ENCODE measurements at places on chromosomes 2 and 18.

- DNase-seq: no peak
These were observed 296.1 kb downstream of the RND3 start for GRCh38 chr2:150191349-150191748.

- DNase-seq: no peak
These were observed 72.2 kb downstream of the TMEM18 start for GRCh38 chr2:604854-605524.

DNA sequence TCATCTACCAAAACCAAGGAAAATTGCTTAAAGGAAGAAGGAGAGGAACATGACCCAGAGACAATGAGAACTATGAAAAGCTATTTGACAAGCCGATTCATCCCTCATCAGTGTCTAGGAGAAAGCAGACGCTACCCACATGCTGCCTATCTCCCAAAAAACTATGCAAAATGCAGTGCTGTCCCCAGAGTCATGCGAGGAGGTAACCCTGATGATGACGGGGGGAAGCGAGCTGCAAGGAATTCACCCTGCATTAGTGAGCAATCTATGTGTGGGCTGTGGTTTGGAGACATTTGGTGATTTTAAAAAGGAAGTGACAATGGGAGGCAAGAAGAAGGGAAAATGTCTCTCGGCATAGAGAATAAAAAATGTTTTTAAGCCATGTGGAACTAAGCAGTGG lies 472.7 kb downstream of the CMPK2 start:
- DNase-seq: no peak

DNA sequence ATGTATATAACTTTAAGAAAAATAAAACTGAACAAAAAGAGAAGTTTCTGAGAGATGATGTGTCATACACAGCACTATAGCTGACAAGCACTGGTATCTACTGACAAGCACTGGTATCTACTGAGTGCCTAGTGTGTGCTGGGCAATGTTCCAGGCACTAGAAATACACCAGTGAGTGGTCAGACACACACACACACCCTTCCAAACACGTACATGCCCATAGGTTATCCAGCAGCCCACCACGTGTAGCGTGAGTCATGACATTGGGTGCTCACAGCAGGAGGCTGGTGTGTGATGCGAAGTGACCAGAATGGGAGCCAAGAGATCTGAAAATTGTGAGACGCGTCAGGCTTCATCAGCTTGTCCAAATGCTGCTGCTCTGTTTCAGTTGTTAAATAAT lies 12.2 kb upstream of the GNAL start:
- no peak for DNase-seq

DNA sequence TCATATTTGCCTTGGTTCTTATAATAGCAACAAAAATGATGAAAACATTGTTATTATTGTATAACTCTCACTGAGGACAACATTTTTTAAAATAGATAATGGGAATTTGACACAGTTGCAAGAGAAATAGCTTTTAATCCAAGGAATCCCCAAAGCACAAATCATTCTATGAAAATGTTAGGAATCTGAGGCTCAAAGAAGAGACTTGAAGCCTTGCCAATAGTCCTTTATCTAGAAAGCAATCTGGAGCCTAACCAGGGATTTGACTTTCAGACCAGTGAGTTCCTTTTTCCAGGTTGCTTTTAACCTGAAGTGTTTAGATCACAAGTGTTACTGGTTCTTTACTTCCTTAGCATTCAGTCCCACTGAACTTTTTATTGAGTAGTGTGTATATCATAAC lies 574.5 kb upstream of the ZEB2 start:
- no peak for DNase-seq

DNA sequence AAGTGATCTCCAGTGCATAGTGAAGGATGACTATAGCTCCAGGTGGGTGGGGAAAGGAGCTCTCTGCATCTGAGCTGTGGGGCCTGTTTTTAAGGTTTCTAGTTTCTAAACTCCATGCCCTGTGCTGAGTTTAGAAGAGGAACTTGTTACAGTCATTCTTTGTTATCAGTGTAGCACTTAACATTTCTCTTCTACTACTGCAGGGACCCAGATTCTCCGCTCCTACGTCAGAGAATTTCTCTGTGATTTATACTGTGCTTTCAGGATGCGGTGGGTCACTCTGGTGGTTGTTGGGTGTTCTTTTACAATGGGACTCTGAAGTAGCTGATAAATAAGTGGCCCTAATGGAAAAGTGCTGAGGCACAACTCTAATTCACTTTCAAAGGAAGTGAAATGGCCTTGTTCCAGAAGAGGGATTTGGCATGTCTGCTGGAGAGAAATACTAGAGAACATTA lies 122.0 kb downstream of the WDSUB1 start:
- DNase-seq: no peak

DNA sequence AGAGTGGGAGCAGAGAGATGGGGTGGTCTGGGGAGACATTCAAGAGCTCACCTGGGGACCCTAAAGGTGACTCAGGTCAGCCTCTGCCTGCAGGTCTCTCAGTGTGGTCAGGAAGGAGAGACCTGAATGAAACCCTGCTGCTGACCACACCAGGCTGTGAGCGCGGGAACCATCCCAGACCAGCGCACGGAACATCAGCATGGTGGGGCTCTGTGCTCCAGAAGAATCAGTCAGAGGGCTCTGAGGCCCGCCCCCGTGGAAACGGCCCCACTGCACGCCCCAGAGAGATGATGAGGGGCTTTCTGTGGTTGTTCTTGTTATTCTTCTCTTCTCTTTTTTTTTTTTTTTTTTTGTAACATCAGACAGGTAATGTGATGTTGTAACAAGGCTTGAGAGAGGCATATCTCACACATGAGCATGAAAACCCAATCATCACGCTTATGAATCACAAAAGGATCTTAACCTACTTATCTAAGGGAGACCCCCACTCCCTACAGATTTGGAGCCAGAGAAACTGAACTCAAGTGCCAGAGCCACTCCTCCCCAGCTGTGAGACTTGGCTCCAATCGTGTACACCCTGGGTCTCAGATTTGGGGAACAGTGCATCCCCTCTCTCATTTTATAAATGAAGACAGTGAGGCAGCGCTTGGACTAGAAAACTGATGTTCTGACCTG lies 302.2 kb downstream of the EIPR1 start:
- peak; percentile 63 for DNase-seq

- DNase-seq: peak; percentile 55
These were observed 184.9 kb downstream of the AFF3 start for GRCh38 chr2:99957332-99958133.

- no peak for DNase-seq
These were observed 19.3 kb downstream of the SOWAHC start for GRCh38 chr2:109633284-109633961.

DNA sequence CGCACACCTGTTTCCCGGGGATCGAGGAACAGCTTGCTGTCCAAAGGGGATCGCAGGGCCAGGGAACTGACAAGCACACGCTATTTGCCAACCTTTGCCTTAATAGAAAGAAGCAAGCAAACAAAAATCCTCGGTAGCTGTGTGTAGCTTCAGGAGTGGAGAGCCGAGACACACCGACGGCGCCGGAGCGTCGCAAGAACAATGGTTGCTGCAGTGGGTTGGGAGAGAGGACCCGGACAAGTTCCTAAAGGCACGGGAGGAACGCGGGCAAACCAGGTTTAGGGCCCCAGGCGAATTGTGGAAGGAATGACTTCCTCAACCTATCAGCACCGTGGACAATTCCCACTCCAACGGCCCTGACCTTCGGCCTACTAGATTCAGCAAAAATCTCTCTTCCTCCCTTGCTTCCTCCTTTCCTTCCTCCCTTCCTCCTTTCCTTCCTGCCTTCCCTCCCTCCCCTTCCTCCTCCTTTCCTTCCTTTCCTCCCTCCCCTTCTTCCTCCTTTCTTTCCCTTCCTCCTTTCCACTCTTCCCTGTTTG lies 4.9 kb upstream of the NEUROD1 start:
- no peak for DNase-seq

- peak; percentile 84 for DNase-seq
These were observed at the start of gene MTLN for GRCh38 chr2:110211938-110212858. MTLN (minus strand) TSS chr2:110212547; CDS start chr2:110212525, 22 bp downstream.

GRCh38 chr2:52083214-52083613 lies 1051.3 kb upstream of the NRXN1 start:
- DNase-seq: no peak

- DNase-seq: no peak
These were observed 434.9 kb upstream of the MYT1L start for GRCh38 chr2:2765839-2766495.

DNA sequence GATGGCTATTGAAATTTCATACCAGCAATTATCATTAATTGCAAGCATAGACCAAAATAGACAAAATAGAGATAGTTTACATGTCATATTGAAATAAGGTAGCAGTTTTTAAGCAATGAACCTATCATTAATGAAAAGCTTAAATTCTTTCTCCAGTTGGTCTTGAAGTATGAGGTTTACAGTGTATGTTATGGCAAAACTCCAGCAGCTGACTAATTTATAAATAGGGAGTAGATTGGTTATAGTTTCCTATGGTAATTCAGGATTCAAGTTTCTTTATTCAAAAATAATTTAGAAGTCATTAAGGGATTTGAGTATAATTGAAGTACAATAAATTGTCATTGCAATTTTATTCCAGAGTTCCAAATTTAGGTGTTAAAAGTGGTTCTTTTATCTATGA lies 69.6 kb upstream of the COL5A2 start:
- no peak for DNase-seq

DNA sequence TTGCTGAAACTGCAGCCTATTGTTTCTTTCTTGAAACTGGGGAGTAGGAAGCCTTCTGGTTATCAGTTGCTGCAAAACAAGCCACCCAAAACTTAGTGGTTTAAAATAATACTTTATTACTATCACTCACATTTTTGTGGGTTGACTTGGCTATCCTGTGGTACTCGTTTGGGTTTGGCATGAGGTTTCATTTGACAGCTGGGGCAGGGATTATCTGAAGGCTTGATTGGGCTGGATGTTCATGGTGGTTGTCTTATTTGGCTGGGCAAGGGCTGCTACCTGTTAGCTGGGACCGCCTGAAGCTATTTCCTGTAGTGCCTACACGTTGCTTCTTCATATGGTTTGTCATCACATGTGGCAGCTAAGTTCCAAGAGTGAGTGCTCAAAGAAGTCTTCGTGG lies 122.3 kb downstream of the PLCL1 start:
- no peak for DNase-seq

DNA sequence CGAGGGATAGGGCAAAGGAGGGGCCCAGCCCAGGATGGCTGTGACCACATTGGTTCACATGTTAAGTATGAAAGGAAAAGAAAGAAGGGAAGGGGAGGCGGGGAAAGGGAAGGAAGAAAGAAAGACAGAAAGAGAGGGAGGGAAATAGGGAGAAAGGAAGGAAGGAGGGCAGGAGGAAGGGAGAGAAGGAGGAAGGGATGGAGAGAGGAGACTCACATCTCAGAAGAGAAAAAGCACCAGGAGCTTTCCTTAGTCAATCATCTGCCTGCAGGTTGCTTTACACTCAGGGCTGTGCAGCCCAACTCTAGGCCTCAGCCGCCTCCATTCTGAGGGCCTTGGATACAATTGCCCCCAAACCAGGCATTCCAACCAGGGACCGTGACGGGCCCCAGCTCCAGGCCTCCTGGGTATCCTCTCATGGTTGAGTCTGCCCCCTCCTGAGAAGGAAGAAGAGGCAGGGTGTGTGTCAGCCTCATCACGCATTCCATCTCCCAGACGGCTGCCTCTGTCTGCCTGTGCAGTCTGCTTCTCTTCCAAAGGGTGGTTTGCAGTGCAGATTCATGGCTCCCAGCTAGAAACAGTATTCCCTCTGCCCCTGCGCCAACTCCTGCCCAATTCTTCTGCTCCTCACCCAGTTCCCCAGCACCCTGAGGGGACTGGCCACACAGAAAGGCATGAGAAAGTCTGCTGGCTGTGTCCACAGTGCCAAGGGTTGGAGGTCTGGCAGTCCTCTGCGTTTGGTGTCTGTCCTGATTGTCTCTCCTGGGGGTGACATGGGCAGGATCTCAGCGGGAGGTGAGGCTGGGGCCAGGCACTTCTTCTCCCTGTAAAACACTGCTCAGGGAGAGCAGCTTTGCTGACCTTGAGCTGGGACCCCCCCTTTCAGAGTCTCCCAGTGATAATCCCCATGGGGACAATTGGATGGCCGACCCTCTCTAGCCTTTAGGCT lies 163.3 kb downstream of the SMAD7 start:
- DNase-seq: no peak

GRCh38 chr2:241454837-241455485 lies 53.4 kb downstream of the STK25 start:
- DNase-seq: no peak

- peak; percentile 84 for DNase-seq
These were observed 67.7 kb downstream of the NCK2 start for GRCh38 chr2:105812180-105813044.

DNA sequence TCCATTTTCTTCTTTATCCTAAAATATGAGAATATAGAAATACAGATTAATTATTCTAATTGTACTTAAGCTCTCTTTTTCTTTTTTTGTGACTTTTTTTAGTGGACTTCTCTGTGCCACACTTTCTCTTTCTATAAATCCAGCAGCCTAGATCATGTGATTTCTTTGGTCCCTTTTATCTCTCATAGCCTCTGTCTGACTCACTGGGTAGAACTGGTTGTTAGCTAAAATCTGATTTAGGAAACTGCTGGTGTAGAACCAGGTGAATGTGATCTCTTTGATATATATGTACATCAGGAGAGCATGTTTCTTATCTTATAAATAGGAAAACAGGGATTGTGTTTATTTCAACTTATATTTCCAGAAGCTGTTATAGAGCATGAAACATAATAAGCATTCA lies 54.9 kb downstream of the VRK2 start:
- DNase-seq: no peak

DNA sequence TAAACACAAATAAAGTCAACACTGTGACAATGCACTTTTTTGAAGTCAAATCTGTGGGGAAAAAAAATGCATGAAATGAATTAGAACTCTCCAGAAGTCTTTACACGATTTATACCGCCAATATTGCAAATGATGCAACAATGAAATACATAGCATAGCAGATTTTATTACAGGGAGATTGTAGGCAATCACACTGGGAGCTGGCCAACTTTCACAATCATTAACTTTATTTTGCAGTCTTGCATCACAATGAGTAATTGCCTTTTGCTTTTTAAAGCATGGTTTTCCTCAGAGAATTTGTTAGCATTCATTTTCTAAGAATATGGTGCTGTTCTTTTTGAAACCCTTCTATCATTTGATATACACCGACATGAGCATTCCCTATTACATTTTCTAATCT lies 366.4 kb upstream of the FSIP2 start:
- no peak for DNase-seq

DNA sequence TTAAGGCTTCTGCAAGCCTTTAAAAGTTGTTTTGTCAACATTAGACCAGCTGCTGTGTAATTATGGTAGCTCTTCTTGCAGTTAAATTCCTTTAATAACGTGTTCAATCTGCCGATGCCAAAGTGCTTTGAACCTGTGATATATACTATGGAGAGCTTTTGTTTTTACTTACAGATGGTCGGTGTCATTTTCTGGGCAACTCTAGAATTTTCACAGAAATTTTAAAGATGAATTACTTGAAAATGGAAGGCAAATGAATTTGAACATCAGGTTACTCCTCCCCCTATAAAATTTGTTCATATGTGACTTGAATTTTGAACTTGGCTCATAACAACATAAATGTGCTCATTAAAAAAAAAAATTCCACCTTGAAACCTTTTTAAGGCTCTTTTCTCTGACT lies 23.0 kb downstream of the LYPD6 start:
- peak; percentile 91 for DNase-seq

DNA sequence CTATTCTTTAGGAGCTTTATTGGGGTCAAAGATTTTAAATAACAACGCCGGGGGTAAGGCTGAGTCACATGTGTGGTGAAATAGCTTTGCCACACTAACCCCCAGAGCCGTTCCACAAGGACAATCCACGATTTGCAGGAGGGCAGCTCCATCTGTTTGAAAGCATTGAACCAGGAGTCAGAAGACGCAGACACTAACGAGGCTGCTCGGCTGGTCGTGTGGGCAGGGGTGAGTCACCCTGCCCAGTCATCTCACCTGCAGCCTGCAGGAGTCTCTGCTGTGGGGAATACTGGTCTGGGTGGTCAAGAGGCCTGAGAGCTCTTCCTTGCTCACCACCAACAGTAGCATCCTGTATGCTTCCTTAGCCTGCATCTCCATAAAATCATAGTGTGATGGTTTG lies 149.2 kb upstream of the NCK2 start:
- no peak for DNase-seq
